ENCODE measurements at places on chromosomes 6 and 20. TPM values are rescaled to one million over a fixed set of nuclear protein-coding genes. Genes with fewer than 3 reads are reported as not detected.

DNA sequence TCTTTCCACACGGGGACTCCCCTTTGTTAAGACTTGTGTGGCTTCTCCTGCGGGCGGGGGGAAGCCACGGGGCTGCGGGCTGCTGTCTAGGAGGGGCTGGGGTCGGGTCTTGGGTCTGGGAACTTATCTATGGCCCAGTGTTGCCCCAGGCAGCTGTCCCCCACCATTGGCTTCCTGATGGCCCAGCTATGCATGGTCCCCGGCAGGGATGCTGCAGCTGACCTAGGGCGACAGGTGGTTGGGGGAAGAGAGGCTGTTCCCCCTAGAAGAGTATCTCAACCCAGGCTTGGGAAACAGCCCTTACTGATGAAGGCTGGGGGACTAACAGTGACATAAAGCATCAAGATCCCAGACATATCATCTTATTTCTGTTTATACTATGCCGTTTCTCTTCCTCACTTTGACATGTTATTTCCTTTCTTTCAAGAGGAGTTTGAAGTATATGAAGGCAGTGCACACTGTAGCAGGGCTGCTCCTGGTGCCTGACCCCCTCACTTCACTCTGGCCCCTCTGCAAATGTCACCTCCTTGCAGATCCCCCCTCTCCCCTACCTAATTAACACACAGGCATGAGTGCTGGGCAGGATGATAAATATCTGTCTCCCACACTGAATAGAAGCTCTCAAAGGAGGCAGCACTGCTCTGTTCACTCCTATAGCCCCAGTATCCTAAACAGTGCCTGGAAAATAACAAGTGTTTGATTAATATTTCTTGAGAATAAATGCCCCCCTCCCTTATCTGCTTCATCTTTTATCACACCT lies 87.0 kb downstream of the HIVEP2 start:
- H3K4me1 ChIP-seq, result no peaks in the 10 kb centered on the region
- no peak overlapping the region for H3K27ac ChIP-seq
- no peak overlapping the region for H3K4me3 ChIP-seq
- H3K27me3 ChIP-seq, result no peaks in the 10 kb centered on the region

DNA sequence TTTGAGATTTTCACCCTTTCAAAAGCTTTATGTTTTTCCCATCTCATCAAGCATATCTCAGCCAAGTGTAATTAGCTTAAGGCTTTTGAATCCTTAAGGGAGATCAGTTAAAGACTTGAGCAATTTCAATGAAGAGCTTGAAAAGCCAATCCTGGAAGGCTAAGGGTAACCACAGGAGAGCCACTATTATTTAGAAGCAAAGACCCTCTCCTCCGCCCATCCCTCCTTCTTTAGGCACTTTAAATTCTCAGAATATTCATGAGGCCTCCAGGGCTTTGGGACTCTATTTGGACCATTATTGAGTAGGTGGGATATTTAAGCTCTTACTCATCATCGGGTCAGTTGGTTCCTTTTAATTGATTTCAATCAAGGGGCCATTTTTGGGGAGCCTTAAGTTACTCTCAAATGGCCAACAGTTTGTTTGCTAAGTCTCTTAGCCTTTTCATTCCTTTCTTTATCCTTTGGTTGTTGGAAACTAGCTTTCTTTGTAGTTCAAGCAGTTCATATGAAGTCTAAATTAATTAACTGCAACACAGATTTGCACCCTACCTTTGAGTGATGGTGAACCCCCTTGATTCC lies 567.2 kb downstream of the KIF16B start:
- no peak overlapping the region for H3K27ac ChIP-seq
- H3K36me3 ChIP-seq, result no peaks in the 10 kb centered on the region
- DNase-seq, result no peak

GRCh38 chr6:170272341-170273065 lies 18.4 kb downstream of the DLL1 start:
- no peak overlapping the region for H3K27ac ChIP-seq
- no peak for DNase-seq
- peaks cover 4% of the 10 kb centered on the region for H3K4me1 ChIP-seq
- no peak overlapping the region for H3K4me3 ChIP-seq
- no peaks in the 10 kb centered on the region for H3K27me3 ChIP-seq
- H3K36me3 ChIP-seq, result no peaks in the 10 kb centered on the region

- no peak for DNase-seq
- no peaks in the 10 kb centered on the region for H3K27me3 ChIP-seq
- no peaks in the 10 kb centered on the region for H3K36me3 ChIP-seq
- H3K27ac ChIP-seq, result no peak overlapping the region
- H3K4me1 ChIP-seq, result no peaks in the 10 kb centered on the region
Observed at GRCh38 chr6:68013780-68014515, 621.1 kb upstream of the ADGRB3 start.

DNA sequence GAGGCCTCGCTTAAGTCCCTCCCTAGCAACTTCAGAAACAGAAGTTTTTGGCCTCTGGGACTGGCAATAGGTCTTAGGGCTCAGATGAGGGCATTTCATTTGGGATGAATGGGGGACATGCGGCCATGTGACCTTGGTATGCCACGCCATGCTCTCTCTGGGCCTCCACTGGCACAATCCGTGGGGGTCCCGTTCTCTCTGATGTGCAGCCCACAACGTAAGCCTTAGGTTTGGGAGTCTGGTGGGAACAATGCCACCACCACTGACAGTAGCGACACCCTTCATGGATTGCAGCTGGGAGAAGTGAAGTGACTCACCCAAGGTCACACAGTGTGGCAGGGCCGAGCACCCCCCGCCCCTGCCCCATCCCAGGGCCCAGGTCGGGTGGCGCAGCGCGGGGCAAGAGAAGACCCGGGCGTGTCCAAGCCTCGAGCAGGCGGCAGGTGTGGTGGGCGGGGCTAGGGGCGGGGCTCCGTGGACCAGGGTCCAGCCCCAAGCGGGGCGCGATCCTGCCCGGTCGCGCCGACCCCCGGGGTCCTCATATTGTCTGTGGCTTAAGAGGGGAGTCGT lies 864 bp upstream of the CEBPB start:
- no peaks in the 10 kb centered on the region for H3K36me3 ChIP-seq
- no peak overlapping the region for H3K4me3 ChIP-seq
- H3K4me1 ChIP-seq, result no peaks in the 10 kb centered on the region
- DNase-seq, result no peak
- no peak overlapping the region for H3K27ac ChIP-seq
- H3K27me3 ChIP-seq, result no peaks in the 10 kb centered on the region

DNA sequence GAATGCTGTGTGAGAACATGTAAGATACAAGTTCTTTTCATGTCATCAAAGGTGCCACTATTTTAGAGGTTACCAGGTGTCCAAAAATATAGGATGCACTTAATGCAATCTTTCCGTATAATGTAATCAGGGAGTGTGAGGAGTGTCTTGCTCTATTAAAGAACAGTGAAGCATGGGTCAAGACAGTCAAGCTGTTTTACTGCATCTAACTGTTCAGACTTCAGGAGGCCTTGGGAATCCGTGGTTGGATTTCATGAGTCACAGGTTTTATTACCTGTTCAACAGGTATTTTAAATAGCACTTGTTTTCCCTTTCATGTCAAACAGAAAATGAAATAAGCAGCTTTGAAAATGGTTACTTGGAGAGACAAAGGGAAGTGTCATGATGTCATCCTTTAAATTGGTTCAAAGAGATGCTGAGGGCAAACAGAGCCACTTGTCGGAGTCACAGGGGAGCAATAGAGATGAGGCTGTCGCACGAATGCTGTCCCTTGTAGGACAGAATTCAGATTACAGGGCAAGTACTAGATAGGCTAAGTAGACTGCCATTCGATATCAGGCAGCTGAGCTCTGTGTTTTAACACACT lies 621.5 kb downstream of the QKI start:
- no peak overlapping the region for H3K4me3 ChIP-seq
- DNase-seq, result no peak
- H3K36me3 ChIP-seq, result no peaks in the 10 kb centered on the region
- no peak overlapping the region for H3K27ac ChIP-seq
- H3K27me3 ChIP-seq, result no peaks in the 10 kb centered on the region

DNA sequence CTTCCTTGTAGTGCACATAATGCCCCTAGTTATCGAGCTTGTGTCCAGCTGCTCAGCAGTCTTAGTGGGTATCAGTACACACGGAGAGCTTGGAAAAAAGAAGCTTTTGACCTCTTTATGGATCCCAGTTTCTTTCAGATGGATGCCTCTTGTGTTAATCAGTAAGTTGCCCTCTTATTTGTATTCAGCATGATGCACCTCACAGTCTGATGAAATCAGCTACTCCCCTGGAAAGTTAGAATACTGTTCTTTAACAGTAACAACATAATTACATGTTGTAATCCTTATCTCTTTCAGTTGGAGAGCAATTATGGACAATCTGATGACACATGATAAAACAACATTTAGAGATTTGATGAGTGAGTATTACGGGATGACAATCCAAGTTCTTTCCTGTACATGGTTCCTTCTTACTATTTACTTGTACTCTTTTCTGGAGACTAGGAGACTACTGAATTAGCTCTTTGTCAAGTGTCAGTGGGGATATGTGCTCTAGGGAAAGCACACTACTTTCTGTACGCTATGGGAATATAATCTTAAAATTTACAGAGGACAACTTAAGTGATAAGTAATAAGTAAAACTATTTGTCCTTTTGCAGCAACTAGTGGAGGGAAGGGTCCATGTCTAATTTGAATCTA lies 39.1 kb downstream of the PGM3 start:
- no peak for DNase-seq
- no peak overlapping the region for H3K27ac ChIP-seq
- H3K27me3 ChIP-seq, result no peaks in the 10 kb centered on the region
- no peaks in the 10 kb centered on the region for H3K4me1 ChIP-seq

- peaks cover 3% of the 10 kb centered on the region for H3K4me1 ChIP-seq
- peak; percentile 79 for DNase-seq
- H3K27ac ChIP-seq, result peak within 1 kb of the TSS; percentile 53
- peaks cover 2% of the 10 kb centered on the region for H3K27me3 ChIP-seq
- H3K36me3 ChIP-seq, result no peaks in the 10 kb centered on the region
- peak within 1 kb of the TSS; percentile 75 for H3K4me3 ChIP-seq
Observed at GRCh38 chr20:1894951-1895673, at the start of gene SIRPA. Gene SIRPA (plus strand): TSS chr20:1895407. CDS start chr20:1895448, 41 bp downstream.

The LPA gene
- total RNA-seq, result not detected

The PIM1 gene
- total RNA-seq, result 30.4 TPM

DNA sequence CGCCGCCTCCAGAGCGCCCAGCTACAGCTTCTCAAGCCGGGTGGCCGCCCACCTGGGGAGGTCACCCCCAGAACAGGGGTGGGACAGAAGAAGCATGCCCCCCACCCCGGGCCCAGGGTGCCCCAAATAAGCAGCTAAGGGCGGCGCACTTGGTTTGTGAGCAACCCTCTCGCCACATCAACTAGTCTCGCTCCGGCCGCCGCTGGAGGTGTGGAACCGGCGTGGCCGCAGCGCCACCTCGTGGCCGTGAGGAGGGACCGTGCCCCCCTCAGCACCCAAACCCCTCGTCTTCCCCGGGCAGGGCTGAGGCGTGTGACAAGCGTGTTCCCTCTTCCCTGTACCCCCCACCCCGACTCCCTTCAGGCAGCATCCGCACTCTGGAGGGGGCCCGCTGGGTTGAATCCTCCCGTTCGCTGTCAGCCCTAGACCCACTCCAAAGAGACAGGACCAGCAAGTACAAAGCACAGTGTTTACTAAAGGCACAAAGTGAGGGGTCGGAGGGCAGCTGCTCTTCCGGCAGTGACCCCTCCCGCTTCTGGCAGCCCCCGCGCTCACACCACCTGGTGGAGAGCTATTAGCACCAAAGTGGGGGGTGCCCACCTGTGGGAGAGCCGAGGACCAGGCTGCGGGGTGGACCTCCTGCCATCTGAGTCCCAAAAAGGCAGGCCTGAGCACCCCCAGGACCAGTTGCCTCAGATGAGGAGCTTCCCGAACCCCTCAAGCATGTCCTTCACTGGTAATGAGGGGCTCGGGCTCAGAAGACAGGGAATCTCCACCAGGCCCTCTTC lies 45.4 kb downstream of the MDFI start:
- peak overlapping the region; percentile 62 for H3K27ac ChIP-seq
- H3K4me3 ChIP-seq, result no peak overlapping the region
- DNase-seq, result peak; percentile 92

DNA sequence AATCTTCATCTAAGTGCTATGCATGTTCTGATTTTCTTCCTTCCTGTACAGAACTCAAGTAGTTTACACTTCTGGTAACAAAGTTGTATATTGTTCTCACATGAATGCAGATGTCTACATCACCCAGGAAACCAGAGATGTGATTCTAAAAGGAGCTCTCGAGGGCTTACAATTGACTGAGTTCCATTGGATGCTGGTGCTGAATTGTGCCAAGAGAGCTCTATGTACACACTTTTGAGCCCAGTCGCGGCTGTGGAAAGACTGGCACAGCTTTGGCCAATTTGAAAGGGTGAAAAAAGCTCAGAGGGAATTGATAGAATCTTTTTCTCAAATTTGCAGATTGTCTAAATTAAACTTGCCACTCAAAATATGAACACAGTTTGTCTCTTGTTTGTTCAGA lies 340.7 kb downstream of the LMBRD1 start:
- H3K27me3 ChIP-seq, result no peaks in the 10 kb centered on the region
- no peak overlapping the region for H3K4me3 ChIP-seq
- no peaks in the 10 kb centered on the region for H3K4me1 ChIP-seq
- no peak for DNase-seq
- H3K27ac ChIP-seq, result no peak overlapping the region

DNA sequence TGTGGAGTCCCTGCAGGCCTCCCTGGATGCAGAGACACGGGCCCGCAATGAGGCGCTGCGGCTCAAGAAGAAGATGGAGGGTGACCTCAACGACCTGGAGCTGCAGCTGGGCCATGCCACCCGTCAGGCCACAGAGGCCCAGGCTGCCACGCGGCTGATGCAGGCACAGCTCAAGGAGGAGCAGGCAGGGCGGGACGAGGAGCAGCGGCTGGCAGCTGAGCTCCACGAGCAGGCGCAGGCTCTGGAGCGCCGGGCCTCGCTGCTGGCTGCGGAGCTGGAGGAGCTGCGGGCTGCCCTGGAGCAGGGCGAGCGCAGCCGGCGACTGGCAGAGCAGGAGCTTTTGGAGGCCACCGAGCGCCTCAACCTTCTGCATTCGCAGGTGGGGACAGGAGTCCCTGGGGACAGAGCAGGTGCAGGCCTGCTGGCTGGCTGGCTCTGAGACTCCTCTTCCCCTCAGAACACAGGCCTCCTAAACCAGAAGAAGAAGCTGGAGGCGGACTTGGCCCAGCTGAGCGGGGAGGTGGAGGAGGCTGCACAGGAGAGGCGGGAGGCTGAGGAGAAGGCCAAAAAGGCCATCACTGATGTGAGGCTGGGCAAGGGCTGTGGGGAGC lies 44.7 kb downstream of the MYH7B start:
- H3K27me3 ChIP-seq, result no peaks in the 10 kb centered on the region
- no peaks in the 10 kb centered on the region for H3K36me3 ChIP-seq
- H3K4me3 ChIP-seq, result no peak overlapping the region
- no peaks in the 10 kb centered on the region for H3K4me1 ChIP-seq
- no peak for DNase-seq
- no peak overlapping the region for H3K27ac ChIP-seq

Data from kidney (tissue), 22 donors.